ENCODE measurements at places on chromosomes 7 and 10. TPM values are rescaled to one million over a fixed set of nuclear protein-coding genes. Genes with fewer than 3 reads are reported as not detected.

Gene FANK1
- not detected for polyA plus RNA-seq

Gene FOXP2
- not detected for polyA plus RNA-seq

Gene CDH23
- polyA plus RNA-seq = not detected

Gene C10orf105
- not detected for polyA plus RNA-seq
